ENCODE measurements at places on chromosomes 6 and 20.

- peak; percentile 39 for DNase-seq
Measured at GRCh38 chr6:49506569-49507111, 6.9 kb downstream of the GLYATL3 start.

DNA sequence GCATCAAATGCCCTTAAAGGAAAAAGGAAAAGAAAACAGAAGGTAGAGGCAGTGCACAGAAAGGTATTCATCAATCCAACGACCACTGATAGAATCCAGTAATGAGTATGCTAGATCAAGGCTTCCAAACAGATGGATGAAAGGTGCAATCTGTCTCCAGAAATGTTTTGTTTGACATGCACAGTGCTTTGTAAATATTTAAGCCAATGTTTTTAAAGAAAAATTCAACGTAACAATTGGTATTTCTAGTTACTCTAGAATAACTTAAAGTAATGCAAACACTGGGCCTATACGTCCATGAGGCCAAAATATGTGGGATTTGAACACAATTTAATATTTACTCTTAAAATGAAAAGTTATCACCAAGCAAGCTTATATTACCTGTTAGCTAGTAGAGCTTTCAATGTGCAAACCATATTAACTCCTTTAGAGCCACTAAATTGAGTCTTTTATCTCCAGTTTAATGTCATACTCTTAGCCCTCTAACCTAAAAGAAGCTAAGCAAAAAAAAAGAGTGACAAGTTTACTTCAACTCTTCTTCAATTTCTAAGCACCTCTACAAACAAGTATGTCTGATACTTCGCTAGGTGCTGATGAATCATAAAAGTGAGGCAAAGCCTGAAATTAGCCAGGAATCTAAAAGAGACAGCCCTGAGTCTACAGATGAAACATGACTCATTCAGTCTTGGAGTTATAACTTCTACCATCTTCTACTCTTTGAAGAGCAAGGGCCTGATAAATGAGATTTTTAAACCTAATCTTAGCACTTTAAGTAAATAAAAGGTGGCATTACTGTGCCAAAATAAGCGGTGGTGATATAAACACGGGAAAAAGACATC, 169.8 kb downstream of the PTPRK start:
- no peak for DNase-seq

- DNase-seq: no peak
Measured at GRCh38 chr6:30725713-30726505, 5.8 kb downstream of the TUBB start.

- no peak for DNase-seq
Measured at GRCh38 chr6:52261229-52261628, 16.9 kb upstream of the IL17F start.

GRCh38 chr20:48957533-48957932, 36.0 kb downstream of the ARFGEF2 start:
- DNase-seq: no peak

DNA sequence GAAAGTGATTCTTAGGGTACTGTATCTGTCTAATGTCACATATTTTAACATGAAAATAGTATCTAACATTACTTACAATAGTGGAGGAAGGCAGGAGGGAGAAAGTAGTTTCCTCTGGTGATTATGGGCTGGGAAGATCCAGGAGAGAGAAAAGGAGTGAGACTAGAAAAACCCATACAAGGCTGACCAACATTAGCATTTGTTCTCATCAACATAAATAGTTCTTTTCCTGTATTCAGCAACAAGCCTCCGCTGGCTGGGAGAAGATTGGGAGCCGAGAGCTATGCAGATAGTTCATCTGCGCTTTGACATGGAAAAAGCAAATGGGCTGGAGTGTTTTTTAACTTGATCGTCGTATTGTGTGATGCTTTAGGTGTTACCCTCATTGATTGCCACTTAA, 239.4 kb downstream of the PHACTR1 start:
- no peak for DNase-seq

GRCh38 chr20:49572857-49573256, 4.9 kb upstream of the PTGIS start:
- no peak for DNase-seq

- DNase-seq: no peak
Measured at GRCh38 chr6:84411060-84411629, 183.7 kb upstream of the CEP162 start.

DNA sequence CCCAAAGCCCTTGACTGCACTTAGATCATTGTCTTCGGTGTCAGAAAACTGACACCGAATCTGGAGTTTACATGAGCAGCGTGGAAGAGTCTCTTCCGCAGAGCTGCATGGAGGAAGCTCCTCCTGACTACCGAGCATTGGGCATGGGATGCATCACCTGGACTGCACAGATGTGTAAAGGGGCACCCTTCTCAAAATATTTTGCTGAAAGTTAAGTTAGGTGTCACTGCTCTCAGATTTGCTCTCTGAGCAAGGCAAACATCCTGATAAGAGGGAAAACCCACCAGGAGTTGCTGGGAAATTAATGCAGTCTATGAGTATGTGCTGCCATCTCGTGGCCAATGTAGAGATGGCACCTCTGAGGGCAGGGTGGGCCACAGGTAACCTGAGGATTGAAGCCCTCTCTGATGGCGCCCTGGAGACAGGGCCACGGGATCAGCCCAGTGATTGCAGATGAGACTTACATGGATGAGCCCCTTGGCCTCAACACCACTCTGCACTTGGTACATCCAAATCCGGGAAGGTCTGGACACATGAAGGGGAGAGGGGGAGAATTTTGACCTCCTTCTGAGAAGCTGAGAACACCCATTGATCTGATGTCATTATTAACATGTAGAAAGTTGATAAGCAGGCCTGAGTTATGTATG, 129.9 kb downstream of the LPA start:
- DNase-seq: peak; percentile 43

GRCh38 chr20:17613328-17614175, 43.7 kb downstream of the DSTN start:
- DNase-seq: no peak

GRCh38 chr20:39911497-39911896, 777.5 kb downstream of the MAFB start:
- DNase-seq: no peak

Measured in mucosa of gallbladder (tissue), 1 donor.